Stimulated activated CD8-positive, alpha-beta memory T cell treated with anti-CD3 and anti-CD28 coated beads, Interleukin-2, amount 100 ng/mL, for 48 hours (primary cell): ENCODE measurements at places on chromosomes 4 and X.

GRCh38 chrX:125198546-125198945 is 121.1 kb upstream of the TEX13C start:
- DNase-seq = no peak

DNA sequence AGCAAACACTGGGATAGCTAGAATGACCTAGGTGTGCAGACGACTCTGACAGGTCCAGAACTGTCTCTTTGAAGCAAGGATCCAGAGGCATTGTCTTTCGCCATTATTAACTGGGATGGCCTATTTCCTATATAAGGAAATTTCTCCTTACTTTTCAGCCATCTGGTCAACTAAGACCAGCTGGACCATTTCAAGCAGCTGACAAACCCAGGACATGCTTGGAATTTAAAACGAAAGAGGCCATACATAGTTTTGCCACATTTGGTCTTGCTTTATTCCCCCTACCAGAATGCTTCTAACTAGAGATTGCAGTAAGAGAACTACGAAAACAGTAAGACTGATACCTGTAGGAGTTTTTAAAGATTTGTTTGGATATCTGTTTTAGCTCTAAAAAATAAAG is 87.0 kb downstream of the GLRA2 start:
- DNase-seq = no peak

- DNase-seq = no peak
These were observed 93.4 kb downstream of the NHSL2 start for GRCh38 chrX:72003811-72004750.

- no peak for DNase-seq
These were observed 36.6 kb upstream of the PAQR3 start for GRCh38 chr4:78975865-78976264.

- peak; percentile 43 for DNase-seq
These were observed 1.1 kb downstream of the TMEM131L start for GRCh38 chr4:153466949-153467896.

- DNase-seq = no peak
These were observed 151.2 kb upstream of the SLC4A4 start for GRCh38 chr4:71187404-71188155.

DNA sequence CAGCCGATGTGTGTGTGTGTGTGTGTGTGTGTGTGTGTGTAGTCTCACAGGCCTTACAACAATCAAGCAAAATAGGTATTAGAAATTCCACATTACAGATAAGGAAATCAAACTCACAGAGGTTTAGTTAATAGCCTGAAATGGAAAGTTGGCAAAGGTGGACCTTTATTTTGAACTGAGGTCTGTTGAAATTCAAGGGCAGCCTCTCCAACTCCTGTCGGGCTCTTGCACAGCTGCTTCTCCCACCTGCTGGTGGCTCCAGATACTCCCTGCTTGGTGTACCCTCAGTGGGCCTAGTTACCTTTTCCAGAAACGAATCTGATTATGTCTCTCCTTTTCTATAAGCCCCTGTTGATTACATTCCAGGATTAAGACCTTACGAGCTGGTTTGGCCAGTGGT is 195.9 kb downstream of the MGST2 start:
- no peak for DNase-seq

GRCh38 chrX:51860679-51861078 is 32.7 kb upstream of the MAGED1 start:
- DNase-seq = no peak

DNA sequence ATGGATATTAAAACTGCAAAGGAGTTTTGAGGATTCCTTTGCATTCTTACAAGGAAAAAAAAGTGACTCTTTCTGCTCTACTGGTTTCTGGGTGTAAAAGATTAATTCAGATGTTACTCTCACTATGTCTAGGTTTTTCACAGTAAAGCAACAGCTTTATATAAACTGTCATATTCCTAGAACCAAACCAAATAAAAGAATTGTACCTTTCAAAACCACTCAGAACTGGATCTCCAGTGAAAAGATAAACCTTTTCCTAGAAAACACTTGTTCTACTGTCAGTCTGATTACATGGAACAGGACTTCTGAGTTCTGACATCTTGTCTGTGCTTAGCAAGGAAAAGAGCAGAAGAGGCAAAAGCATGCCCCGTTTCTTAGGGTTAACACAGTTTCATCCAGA is 5.0 kb upstream of the PPID start:
- DNase-seq = no peak

- no peak for DNase-seq
These were observed 34.9 kb upstream of the FHDC1 start for GRCh38 chr4:152901205-152901604.

DNA sequence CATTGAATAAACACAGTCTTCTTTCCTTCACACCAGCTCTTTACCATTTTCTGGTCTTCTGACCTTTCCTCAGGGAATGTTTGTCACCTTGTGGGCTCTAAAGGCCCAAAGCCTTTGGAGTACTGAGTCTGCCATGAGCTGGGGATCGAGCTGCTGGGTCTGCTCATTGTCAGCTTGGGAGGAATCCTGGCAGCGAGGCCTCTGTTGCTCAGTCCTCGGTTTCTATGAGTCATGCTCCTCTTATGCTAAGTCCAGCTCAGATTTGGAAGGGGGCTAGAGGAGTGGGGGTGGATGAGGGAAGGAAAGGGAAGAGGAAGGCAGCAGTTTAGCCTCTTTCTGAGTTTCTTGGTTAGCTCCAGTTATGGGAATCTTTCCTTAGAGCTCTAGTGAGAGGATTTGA is 31.1 kb downstream of the NHSL2 start:
- DNase-seq = no peak

DNA sequence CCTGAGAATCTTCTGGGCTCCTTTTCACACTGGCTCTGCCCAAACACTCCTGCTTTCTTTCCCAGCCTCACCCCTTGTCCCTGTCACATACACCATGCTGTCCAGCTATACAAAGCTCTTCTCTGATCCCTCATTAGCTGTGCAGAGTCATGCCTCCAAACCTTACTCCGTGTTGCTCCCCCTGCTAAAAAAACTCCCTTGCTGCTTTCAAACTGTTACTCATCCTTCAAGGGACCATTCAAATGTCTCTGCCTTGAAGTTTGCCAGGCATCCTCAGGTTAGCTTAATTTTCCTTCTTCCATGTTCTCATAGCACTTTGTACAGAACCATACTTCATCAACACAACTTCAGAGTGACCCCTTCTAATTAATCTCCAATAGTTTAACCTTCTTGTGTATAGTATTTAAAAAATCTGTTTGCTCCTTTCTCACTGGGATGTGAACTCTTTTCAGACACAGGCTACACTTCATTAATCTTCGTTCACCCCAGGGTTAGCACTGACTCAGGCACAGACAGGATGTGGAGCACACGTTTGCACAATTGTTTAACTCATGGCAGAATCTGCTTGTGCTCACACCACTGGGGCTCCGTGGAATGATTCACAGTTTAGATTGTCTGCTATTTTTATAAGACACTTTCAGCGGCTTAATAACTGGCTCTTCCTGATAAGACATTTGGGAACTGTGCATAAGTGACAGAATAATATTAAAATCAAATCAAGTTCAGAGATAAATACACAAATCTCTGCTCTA is 21.4 kb upstream of the SEL1L3 start:
- no peak for DNase-seq

- no peak for DNase-seq
These were observed 19.5 kb downstream of the RELL1 start for GRCh38 chr4:37666625-37667071.

GRCh38 chrX:45083314-45083713 is 117.4 kb downstream of the DIPK2B start:
- no peak for DNase-seq

DNA sequence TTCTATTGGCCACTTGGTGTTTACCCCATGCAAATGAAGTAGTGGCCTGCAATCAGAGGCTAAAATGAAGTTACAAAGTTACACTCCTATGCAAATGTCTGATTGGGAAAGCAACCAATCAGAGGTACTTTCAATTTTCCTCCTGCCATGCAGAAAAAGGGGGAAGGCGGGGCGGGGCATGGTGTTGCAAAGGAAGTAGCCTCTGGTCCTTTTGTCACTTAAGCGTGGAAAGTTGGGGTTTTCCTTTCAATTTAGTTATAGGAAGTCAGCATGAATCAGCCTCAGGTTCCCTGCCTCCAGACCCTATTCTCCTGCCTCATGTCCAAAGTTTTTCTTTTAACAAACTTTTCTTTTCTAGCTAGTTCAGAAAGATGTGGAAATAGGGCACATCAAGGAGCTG is 69.3 kb downstream of the GPC4 start:
- DNase-seq = no peak

GRCh38 chr4:4923201-4923600 is 63.7 kb downstream of the MSX1 start:
- DNase-seq = no peak

DNA sequence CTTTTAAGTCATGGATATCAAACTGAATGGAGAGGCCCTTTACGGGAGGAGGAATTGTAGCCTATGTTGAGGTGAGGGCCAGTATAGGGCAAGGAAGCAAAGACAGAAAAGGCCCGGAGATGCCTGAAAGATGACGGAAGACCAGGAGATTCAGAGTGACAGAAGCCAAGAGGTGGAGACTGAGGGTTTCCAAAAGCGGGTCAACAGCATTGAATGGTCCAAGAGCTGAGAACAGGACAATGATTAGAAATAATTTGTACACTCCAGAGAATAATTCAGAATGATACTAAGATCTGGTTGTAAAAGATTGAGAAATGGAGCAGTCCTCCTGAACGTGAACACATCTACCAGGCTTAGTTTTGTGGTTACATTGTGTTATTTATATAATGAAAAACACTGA is 45.5 kb upstream of the ZNF518B start:
- no peak for DNase-seq

GRCh38 chr4:81988178-81988577 is 385.6 kb downstream of the HNRNPD start:
- no peak for DNase-seq

- DNase-seq = no peak
These were observed 43.4 kb downstream of the GABRB1 start for GRCh38 chr4:47074816-47075215.
